ENCODE measurements at places on chromosomes 4 and X.

DNA sequence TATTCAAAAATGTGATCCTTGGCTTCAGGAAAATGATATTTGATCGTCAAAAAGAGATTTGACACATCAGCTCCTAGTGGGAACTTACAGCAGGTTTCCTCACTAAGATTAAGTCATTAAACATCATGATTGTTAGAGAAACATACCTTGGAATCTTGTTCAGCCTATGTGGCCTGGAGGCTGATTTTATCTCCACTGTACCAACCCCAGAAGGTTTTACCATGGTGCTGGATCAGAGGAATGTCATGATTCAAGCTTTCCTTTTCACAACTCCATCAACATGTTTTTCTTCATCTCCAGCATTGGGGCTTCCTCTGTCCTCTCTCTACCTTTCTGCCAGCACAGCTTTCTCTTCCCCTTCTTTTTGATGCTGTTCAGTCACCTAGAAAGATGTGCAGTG, 68.4 kb upstream of the MID1IP1 start:
- no peak for DNase-seq

GRCh38 chrX:130167040-130167439, 1.4 kb upstream of the AIFM1 start:
- DNase-seq = no peak

DNA sequence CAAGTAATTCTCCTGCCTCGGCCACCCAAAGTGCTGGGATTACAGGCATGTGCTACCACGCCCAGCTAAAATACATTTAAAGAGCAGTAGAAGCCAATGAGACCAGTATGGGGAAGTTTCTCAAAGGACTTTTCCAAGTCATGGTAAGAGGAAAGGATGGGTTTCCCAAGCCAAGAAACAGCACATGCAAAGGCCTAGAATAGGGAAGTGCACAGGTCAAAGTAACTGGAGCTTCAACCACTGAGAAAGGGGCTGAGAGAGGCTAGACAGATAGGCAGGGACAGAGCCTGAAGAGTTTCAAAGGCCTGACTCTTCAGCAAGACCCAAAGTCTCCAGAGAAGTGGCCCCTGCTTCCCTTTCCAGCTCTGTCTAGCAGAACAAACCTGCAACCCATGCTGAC, 162.1 kb downstream of the CORIN start:
- DNase-seq = no peak

GRCh38 chr4:56250776-56251175, 136.5 kb downstream of the AASDH start:
- DNase-seq = no peak

- no peak for DNase-seq
Observed at GRCh38 chr4:151012820-151013219, 2.3 kb downstream of the LRBA start.

- DNase-seq = no peak
Observed at GRCh38 chr4:88240297-88240714, 44.1 kb downstream of the PPM1K start.

GRCh38 chr4:82739287-82740190, 59.1 kb downstream of the SCD5 start:
- no peak for DNase-seq

GRCh38 chr4:104064646-104065577, 345.1 kb upstream of the TACR3 start:
- DNase-seq = no peak

DNA sequence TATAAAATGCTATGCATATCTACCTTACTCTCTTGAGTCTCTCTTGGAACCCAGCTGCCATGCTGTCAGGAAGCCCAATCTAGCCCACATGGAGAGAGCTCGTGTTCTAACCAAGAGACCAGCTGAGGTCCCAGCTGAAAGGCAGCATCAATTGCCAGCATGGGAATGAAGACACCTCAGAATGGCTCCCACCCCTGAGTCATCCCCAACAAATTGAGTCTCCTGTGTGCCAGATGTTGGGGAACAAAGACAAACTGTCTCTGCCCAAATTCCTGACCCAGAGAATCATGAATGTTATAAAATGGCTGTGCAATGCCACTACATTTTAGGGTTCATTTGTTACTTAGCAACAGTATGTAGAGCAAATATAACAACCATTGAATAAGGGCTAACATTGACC, 105.2 kb upstream of the STX18 start:
- no peak for DNase-seq

DNA sequence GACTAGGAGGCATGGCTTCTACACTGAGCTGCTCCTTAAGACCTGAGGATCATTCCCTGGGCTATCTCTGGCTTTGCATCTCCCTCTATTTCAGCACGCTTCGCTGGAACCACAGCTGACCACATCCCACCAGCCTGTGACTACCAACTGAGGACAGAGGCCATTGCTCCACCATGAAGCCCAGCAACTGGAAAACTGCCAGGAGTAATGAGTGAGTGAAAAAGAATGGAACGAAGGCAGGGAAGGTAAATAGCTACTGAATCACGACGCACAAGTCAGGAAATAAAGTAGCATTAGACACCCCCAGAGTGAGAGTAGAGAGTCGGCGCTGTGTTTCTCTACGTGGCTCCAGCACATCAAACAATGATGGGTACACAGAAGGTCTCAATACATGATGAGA, 314.7 kb downstream of the LDB2 start:
- DNase-seq = no peak

GRCh38 chr4:183241721-183242151, 78.3 kb downstream of the CLDN22 start:
- DNase-seq = no peak

GRCh38 chr4:38237139-38237538, 276.9 kb downstream of the PTTG2 start:
- DNase-seq = no peak

GRCh38 chr4:21544415-21544814, 404.2 kb downstream of the KCNIP4 start:
- no peak for DNase-seq

DNA sequence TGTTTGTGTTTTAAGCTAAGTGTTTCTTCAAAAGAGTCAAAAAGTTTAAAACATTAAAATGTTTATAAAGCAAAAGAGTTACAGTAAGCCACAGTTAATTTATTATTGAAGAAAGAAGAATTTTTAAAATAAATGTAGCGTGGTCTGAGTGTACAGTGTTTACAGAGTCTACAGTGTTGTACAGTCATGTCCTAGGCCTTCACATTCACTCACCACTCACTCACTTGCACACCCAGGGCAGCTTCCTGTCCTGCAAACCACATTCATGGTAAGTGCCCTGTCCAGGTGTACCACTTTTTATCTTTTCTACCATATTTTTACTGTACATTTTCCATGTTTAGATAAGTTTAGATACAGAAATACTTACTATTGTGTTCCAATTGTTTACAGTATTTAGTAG, 239.7 kb upstream of the AGA start:
- DNase-seq = no peak

GRCh38 chrX:1545776-1546408, 8.9 kb upstream of the P2RY8 start:
- no peak for DNase-seq

DNA sequence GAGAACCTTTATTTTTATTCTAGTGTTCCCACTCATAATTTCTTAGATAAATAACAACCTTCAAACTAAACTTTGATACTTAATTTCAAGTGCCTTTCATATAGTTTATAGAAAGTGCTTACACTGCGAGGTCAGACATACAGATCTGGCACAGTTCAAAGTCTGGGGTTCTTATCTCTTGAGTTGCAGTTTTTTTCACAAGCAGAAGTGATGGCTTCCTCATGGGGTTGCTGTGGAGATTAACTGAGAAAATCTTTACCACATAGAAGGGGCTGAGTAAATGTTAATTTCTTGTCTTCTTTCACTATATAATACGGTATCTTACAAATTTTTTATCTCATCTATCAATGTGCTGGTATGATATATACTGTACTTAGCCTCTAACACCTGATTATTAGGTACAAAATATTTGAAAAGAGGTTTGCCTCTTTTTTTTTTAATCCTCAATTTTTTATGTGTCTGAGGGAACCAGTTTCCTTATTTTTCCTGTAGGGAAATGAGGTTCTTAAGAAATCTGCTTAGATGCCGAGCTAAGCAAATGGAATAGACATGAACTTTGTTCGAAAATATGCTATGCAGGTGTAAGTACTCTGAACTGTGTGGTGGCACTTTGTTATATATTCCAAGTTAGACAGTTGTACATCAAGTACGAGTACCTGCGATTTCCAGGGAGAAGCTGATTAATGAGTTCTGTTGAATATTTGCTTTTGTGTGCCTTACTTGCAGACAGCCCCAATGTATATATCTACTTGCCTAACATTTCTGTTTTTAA, 3.3 kb downstream of the ING2 start:
- no peak for DNase-seq

DNA sequence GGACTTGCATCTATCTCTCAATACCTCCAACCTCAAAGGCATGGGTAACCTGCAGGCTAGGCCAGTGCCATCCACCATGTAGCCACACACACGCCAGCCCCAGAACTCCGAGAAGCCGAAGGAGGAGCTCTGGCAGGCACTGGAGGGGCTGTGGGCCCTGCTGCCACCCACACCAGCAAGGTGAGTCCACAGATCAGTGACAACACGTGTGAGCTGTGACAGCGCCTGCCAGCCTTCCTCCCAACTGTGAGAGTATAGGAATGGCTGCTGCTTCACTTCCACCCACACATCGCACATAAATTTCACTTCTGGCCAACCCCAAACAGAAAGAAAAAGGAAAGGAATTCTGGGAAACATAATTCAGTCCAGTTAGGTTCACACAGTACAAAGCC, 422.6 kb downstream of the BCOR start:
- DNase-seq = no peak

- no peak for DNase-seq
Observed at GRCh38 chr4:72846280-72847111, 223.0 kb downstream of the COX18 start.

GRCh38 chr4:150960079-150960478, 55.0 kb downstream of the LRBA start:
- no peak for DNase-seq

- DNase-seq = no peak
Observed at GRCh38 chrX:20432746-20433387, 166.2 kb upstream of the RPS6KA3 start.

- no peak for DNase-seq
Observed at GRCh38 chrX:81120258-81120935, 81.3 kb downstream of the HMGN5 start.

- DNase-seq = no peak
Observed at GRCh38 chr4:172348426-172348825, 535.2 kb downstream of the GALNTL6 start.

DNA sequence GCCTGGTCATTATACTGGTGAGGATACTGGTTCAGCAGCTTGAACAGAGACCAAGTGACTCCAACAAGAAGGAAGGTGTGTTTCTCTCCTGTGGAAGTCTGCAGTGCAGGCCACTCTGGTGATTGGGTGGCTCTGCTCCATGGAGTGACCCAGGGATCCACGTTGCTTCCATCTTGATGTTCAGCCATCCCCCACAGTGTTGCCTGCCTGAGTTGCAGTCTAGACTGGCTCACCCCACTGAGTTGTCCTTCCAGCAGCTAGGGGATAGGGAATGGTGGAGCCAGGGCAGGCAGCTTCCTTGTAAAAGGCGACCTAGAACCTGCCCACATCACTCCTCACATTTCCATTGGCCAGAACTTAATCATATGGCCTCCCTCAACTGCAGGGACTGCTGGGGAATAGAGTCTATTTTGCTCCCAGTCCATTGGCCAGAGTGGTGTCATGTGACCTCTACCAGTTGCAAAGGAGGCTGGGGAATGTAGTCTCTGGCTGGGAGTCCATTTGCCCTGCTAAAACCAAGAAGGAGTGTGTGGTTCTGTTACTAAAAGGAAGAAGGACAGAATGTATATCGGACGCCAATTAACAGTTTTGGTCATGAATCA, 8.0 kb downstream of the MAN2B2 start:
- DNase-seq = no peak

GRCh38 chrX:5388087-5388486, 840.6 kb downstream of the NLGN4X start:
- no peak for DNase-seq

- DNase-seq = no peak
Observed at GRCh38 chrX:124226129-124226528, 106.3 kb upstream of the TEX13D start.
